ENCODE measurements at places on chromosomes 1 and 21.

GRCh38 chr1:2385606-2386280, 5.6 kb downstream of the MORN1 start:
- H3K4me1 ChIP-seq: peaks cover 22% of the 10 kb centered on the region
- H3K36me3 ChIP-seq: no peaks in the 10 kb centered on the region
- H3K27ac ChIP-seq: no peak overlapping the region
- DNase-seq: no peak

- no peak overlapping the region for H3K27ac ChIP-seq
- no peaks in the 10 kb centered on the region for H3K27me3 ChIP-seq
- H3K4me1 ChIP-seq: no peaks in the 10 kb centered on the region
- DNase-seq: no peak
- H3K4me3 ChIP-seq: no peak overlapping the region
Observed at GRCh38 chr1:61973100-61973837, 221.4 kb upstream of the L1TD1 start.

DNA sequence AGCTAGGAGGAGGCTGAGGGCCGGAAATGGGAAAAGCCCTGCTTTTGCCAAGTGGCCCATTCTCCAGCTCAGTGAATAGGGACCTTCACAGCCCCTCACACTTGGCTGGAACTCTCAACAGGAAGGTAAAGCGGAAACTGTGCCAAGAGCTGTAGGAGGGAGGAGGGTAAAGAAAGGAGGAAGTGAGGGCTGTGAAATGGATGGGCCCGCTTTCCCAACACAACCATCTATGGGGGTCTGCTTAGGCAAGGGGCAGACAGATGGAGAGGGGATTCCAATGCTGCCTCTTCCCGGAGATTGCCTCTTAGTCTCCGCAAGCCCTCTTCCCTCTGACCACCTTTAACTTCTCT, 5.2 kb downstream of the INKA2 start:
- H3K27me3 ChIP-seq: peaks cover 19% of the 10 kb centered on the region
- no peaks in the 10 kb centered on the region for H3K36me3 ChIP-seq
- no peak for DNase-seq

DNA sequence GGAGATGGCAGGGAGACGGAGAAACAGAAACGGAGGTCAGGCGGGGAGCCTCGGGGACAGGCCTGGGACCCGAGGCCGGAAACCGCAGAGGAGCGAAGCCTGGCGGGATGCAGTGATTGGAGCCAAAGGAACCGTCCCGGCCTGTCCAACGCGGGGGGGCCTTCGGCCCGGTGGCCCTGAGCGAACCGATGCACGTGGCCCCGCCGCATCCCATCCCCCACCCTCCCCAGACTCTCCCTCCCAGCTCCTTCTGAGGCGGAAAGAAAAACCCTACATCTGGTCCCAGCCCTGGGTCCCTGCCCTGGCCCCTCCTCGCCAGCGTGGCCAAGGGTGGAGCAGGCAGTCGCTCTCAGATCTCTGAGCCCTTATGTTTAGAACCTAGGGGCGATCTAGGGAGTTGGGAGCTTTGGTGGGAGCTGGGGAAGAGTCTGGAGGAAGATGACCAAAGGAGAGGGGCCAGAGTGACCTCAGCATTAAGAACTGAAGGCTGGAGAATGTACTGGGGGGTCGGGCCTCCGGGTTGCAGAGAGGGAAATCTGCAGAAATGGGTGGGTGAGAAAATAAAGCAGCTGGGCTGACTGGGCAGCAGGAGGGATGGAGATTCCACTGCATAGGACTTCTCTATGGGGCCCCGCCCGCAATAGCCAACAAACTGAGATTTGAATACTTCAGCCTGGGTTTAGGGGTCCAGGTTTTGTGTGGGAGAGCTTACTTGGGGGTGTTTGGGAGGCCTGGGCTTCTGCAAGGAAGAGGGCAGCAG, 1.5 kb upstream of the CRABP2 start:
- peak; percentile 58 for DNase-seq
- peak overlapping the region; percentile 66 for H3K27ac ChIP-seq
- H3K4me3 ChIP-seq: peak overlapping the region; percentile 77
- peaks cover 35% of the 10 kb centered on the region for H3K4me1 ChIP-seq
- H3K36me3 ChIP-seq: no peaks in the 10 kb centered on the region

- H3K36me3 ChIP-seq: no peaks in the 10 kb centered on the region
- no peak overlapping the region for H3K27ac ChIP-seq
- no peaks in the 10 kb centered on the region for H3K4me1 ChIP-seq
- DNase-seq: no peak
Observed at GRCh38 chr1:212496682-212497081, 64.0 kb downstream of the NENF start.

- no peak overlapping the region for H3K4me3 ChIP-seq
- H3K36me3 ChIP-seq: peaks cover 4% of the 10 kb centered on the region
- no peak for DNase-seq
- H3K4me1 ChIP-seq: peaks cover 65% of the 10 kb centered on the region
- no peaks in the 10 kb centered on the region for H3K27me3 ChIP-seq
Observed at GRCh38 chr1:155941845-155942531, 550 bp downstream of the RXFP4 start.
